Right renal pelvis (tissue), 4 donors: ENCODE measurements at places on chromosomes 6 and 20. TPM values are rescaled to one million over a fixed set of nuclear protein-coding genes. Genes with fewer than 3 reads are reported as not detected.

DNA sequence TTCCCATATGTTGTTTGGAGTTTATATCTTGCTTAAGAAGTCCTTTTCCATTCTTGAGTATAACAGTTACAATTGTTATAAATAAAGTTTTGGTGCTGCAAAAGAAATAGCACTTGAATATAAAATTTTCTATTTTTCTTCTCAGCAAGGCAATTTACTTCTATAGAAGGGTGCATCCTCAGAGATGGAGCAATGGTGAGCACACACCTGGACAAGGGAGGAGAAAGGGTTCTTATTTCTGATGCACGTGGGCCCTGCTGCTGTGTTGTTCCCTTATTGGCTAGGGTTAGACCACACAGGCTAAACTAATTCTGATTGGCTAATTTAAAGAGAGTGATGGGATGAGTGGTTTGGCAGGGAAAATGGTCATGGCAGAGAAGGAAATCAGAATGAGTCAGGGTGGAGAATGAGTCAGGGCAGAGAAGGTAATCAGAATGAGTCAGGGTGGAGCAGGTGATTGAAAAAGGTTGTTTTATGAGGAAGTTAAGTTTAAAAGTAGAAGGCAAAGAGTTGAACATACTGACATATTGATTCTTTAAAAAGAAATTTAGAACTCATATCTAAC lies 38.0 kb downstream of the CST8 start:
- no peak for DNase-seq

DNA sequence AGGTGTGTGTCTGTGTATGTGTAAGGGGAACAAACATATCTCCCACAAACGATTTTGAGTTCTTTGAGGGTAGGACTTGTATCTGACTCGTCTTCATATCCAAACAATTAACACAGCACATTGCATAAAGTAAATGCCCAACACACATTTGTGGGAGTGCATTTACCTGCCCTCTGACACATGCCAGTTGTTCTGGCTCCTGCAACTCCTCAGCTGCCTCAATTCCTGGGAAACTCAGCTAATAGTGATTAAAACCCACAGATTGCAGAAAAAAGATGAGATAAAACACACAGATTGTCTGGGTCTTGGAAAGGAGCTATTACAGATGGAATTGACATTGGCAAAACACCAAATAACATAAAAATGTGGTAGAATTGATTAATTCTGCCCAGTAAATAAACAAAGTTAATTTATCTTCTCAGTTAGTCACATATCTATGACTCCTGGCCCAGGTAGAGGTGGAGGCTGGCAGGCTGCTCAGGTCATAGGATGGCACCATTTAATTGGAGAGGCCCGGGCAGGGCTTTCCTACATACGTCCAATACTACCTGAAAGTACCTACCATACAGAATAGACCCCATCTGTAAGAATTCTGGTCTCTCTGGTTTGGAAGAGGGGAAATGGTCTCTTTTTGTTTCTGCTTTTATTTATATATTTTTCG lies 71.5 kb upstream of the IFNGR1 start:
- DNase-seq = no peak

DNA sequence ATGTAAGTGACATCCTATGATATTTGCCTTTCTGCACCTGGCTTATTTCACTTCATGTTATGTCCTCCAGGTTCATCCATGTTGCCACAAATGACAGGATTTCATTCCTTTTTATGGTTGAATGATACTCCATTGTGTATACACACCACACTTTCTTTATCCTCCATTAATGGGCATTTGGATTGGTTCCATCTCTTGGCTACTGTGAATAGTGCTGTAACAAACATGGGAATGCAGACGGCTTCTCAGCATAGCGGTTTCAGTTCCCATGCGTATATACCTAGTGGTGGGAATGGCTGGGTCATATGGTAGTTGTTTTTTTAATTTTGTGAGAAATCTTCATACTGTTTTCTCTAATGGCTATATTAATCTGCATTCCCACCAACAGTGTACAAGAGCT lies 14.8 kb downstream of the MTHFD1L start:
- DNase-seq = no peak

GRCh38 chr6:34512738-34513115 lies 43.4 kb downstream of the SPDEF start:
- DNase-seq = no peak

GRCh38 chr20:48238781-48239180 lies 453.5 kb upstream of the SULF2 start:
- no peak for DNase-seq

The PCNA gene
- 198 TPM for polyA plus RNA-seq

The TBC1D7 gene
- 47.7 TPM for polyA plus RNA-seq

The ANKRD66 gene
- polyA plus RNA-seq = not detected

The CCN6 gene
- polyA plus RNA-seq = 1.4 TPM

The PRDM13 gene
- polyA plus RNA-seq = not detected

The SRC gene
- polyA plus RNA-seq = 51.2 TPM
